GF-D8 (cell line): ENCODE measurements at places on chromosomes 12 and 14.

DNA sequence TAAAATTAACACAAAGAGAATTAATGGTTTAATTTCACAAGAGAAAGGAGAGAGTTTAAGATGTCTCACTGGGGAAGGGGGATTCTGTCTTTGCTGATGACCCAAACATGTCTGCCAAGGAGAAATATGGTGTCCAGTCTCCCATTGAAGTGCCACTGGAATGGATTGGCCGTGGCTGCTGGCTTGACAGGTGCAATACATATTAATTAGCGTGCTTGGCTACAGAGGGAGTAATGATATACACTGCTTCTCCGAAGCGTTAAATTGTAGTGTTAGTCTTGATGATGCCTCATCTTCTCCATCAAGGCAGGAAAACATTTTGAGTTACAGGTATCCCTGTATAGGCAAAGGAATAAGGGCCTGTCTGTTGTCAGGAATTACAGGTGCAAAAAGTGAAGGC lies 393.4 kb upstream of the TMPO start:
- no peak for DNase-seq

GRCh38 chr12:49470986-49471385 lies 67.8 kb upstream of the KCNH3 start:
- no peak for DNase-seq

DNA sequence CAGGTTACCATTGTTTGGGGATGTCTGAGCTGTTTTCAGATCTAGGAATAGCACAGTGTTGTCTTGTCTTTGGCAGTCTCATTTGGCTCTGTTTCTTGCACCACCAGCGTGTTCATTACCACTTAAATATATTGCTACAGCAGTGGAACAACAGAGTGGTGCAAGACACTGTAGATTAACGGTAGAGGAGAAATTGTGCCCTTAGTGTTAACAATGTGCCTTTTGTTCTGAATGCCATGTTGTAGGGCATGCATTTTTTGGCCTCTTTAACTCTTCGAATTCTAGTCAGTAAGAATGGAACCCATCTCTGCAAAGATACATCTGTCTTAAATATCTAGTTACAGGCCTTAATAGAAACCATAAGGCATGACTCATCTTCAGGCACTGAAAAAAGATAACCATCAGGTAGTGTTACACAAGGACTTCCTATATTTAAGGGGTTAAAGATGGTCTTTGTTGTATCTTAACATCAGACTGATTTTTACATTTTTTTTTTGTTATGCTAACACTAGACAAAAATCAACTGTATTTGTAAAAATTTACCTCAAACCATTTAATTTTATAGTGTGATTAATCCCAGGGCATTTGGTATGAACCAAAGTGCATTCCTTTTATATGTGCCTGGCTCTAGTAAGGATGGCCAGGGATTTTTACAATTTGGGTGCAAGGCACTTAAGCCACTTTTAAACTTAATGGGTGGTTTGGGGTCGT lies 12.9 kb downstream of the DYRK2 start:
- DNase-seq = peak; percentile 70

DNA sequence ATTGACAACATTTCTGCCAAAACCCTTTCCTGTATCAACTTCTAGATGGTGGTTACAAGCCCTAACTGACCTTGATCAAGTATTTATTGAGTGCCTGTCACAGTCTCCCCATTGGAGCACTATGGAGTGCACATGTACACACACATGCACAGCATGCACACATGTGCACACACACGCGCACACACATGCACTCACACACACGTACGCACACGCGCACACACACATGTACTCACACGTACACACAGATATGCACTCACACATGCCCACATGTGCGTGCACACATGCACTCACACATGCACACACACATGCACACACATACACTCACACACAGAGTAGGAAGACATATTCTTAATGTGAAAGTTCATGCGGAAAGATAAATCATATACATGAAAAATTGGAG lies 43.7 kb downstream of the MYRFL start:
- no peak for DNase-seq

- no peak for DNase-seq
Measured at GRCh38 chr12:13404631-13405473, 208.3 kb downstream of the EMP1 start.

GRCh38 chr12:113359133-113359938 lies 949 bp downstream of the PLBD2 start:
- DNase-seq = no peak

- DNase-seq = no peak
Measured at GRCh38 chr12:105420046-105420445, 89.6 kb downstream of the C12orf75 start.

GRCh38 chr12:51244269-51244668 lies 5.6 kb downstream of the DAZAP2 start:
- no peak for DNase-seq

DNA sequence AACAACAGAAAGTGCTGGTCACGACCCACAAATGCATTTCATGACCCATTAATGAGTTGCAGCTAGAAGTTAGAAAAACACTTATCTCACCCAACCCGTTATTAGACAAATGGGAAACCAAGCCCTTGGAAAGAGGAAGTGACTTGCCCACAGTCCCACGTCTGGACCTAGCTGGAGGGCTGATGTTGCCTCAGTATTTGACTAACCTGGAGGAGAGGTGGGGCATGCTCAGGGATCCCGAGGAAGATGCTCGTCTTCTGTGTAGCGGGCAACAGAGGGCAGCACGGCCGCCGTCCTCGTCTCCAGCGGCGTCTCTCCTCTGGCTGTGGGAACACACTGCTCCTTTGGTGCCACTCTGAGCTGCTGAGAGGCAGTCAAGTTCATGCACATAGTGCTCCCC lies 12.7 kb downstream of the CCND2 start:
- DNase-seq = no peak

DNA sequence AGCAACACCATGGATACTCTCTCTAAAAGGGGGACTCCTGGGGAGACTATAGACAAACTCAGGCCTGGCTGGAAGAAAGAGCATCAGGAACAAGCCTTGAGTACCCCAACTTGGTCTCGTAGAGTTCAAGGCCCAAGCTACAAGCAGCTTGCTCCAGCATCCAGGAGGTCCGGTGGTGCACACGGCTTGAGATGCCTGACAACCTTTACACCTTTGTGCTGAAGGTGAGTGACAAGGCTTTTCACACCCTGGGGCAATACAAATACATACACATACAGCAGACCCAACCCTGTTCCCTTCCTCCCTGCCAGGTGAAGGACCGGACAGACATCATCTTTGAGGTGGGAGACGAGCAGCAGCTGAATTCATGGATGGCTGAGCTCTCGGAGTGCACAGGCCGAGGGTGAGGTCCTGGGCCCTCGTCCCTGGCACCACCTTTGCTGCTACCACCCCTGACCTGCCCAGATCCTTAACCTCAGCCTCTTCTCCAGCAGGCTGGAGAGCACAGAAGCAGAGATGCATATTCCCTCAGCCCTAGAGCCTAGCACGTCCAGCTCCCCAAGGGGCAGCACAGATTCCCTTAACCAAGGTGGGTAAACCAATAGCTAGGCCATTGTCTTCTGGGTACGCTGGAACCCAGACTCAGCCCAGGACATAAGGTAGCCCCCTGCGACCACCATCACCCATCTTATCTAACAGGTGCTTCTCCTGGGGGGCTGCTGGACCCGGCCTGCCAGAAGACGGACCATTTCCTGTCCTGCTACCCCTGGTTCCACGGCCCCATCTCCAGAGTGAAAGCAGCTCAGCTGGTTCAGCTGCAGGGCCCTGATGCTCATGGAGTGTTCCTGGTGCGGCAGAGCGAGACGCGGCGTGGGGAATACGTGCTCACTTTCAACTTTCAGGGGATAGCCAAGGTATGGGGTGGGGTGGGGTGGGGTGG lies 41.2 kb downstream of the SH2B3 start:
- no peak for DNase-seq

DNA sequence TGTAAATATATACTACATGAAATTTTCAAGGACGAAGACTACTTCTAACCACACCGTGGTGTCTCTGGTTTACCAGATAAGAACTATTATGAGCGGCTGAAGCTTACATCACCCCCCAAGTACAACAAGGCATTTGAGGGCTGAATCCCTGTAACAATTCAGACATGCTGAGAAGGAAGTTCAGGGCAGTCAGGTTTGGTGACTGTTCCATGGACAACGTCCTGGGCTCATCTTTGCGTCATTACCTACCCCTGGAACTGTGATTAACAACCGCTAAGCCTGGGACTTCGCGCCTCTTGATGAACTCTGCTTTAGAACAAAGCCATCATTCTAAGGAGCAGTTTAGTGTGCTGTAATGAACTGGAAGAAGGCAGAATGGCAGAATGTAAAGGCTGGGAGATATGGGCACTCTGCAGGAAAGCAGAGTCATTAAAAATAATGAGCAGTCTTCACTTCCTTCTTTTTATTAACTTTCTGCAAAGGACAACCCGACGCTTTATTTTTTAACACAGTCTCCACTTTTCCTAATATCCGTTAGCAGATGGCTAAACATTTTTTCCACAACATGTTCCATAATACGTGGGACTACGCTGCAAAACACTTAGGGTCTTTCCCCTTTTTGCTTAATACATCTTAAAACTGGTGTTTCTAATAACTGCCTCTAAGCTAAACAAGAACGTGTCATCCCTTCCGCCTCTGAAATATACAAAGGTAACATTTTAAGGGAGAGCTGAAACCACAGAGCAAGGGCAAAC lies 263.2 kb downstream of the ADAMTS20 start:
- no peak for DNase-seq

DNA sequence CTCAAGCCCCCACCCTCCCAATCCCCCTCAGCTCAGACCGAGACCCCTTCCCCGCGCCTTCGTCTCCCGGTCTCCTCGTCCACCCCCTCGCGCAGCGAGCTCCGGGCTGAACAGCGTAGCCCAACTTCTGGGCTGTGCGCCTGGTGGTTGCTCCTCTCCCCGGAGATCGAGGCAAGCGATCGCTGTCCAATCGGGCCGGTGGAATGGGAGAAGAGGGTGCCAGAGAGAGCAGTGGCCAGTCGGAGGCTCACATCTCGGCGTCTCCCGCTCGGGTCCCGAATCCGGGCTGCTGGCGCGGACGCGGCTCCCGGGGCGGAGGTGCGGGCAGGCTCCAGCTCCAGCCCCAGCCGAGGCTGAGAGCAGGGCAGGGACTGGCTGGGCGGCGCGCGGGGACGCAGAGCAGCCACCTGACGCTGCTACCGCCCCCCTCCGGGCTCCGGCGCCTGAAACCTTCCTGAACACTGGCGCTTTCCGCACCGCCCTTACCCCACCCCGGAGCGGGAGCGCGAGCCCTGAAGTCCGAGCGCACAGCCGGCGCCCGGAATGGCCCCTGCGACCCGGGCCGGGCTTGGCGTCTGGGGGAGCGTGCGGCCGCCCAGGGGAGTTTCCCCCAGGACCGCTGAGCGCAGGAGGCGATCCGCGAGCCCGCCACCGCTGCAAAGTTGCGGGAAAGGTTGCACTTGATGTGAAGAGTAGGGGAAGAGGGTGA lies 508 bp upstream of the KCNH5 start:
- DNase-seq = no peak

DNA sequence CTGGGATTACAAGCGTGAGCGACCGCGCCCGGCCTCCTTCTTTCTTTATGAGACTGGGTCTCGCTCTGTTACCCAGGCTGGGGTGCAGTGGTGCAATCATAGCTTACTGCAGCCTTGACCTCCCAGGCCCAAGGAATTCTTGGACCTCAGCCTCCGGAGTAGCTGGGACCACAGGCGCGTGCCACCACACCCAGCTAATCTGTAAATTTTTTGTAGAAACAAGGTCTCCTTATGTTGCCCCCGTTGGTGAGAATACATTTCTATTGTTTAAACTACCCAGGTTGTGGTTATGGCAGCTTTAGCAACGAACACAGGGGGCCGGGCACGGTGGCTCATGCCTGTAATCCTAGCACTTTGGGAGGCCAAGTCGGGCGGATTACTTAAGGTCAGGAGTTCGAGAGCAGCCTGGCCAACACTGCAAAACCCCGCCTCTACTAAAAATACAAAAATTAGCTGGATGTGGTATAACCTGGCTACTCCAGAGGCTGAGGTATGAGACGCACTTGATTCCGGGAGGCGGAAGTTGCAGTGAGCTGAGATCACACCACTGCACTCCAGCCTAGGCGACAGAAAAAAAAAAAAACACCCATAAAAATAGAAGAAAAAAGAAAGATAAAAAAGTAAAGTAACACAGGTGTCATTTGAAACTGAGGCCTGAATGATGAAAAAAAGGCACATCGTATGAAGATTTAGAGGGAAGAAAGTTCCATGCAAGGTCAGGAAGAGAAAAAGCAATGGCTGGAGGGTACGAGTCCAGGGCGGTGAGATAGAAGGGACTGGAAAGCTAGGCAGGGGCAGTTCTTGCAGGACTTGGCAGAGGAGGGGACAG lies 977 bp upstream of the TMEM120B start:
- no peak for DNase-seq

GRCh38 chr12:108905725-108906124 lies 25.8 kb downstream of the DAO start:
- DNase-seq = peak; percentile 49

DNA sequence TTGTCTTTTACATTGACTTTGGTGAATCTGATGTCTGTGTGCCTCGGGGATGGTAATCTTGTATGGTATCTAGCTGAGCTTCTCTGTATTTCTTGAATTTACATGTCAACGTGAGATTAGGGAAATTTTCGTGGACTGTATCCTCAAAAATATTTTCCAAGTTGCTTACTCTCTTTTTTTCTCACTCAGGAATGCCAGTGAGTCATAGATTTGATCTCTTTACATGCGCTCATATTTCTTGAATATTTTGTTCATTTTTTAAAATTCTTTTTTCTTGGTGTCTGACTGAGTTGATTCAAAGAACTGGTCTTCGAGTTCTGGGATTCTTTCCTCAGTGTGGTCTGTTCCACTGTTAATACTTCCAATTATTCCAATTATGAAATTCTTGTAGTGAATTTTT lies 207.7 kb downstream of the RAD51B start:
- DNase-seq = no peak

- DNase-seq = no peak
Measured at GRCh38 chr12:118870551-118870950, 110.8 kb upstream of the SRRM4 start.

DNA sequence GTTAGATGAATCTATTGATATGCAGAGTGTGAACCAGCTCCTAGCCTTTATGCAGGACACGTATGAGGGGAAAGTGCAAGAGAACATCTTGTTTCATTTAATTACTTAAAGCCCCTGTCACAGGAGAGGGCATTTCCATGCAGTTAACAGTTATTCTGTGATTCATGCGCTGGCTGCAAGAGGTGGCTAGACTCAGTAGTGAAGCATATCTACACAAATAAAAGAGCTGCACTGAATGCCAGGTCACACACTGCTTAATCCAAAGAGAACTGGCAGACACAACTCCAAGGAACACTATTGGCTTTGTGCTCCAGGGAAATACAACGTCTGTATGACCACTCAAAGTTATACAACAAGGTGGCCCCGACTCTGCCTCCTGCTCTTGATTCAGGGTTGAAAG lies 394.1 kb downstream of the C12orf75 start:
- no peak for DNase-seq

- no peak for DNase-seq
Measured at GRCh38 chr12:6200256-6201212, at the start of gene CD9. TSS of gene CD9 (plus strand) at chr12:6200400. CDS start at chr12:6200500, 100 bp downstream.

GRCh38 chr14:54537651-54538050 lies 27.9 kb downstream of the CGRRF1 start:
- DNase-seq = no peak
